ENCODE measurements at places on chromosomes 16 and 17.

- no peak for DNase-seq
Measured at GRCh38 chr17:67635681-67636080, 82.1 kb upstream of the NOL11 start.

DNA sequence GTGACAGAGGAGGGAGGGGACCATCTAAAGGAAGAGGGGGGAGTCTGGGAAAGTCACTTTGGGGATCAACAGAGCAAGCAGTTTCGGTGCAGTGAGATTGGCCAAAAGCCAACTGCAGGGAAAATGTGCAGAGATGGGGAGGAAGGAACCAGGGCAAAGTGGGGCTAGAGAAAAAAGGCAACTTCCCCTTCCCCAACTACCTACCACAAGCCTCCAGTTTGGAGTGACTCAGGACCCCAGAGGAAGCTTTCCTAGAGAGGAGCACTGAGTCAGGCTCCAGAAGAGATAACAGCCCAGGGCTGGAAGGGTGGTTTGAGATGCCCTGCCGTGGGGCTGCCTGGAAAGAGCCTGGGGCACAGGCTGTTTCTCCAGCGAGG lies 6.9 kb upstream of the CD300LD start:
- DNase-seq, result no peak

DNA sequence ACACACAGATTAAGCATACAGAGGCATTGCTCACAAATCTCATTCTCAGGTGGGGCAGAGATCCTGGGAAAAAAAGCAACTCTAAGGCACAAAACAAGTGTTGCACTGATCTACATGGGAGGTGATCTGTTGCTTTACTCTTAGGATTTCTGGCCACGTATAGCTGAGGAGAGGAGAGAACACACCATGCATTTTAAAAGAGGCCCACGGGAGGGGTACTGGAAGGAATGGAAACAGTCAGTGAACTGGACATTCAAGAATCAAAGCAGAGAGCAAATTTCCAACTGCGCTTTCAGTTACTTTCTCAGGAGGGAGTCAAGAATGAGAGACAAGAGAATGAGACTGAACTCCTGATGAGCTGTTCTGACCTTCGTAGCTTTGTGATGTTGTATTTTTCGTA lies 1105.9 kb downstream of the CDH8 start:
- DNase-seq, result no peak

DNA sequence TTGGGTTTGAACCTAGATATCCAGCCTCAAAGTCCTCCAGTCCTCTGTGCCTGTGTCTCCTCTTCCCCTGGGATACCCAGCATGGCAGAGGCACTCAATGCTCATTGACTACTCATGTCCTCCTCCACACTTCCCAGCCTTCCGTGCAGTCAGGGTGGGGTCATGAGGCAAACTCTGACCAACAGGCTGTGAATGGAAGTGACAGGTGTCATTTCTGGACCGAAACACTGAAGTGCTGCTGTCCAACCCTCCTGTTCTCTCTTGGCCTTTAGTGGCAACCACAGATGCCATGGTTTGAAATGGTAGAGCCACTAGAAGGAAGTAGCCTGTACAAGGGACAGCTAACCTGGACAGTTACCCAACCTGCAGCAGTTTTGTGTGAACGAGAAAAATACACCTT lies 46.7 kb upstream of the MAP3K14 start:
- no peak for DNase-seq

GRCh38 chr17:45703348-45703747 lies 80.8 kb upstream of the CRHR1 start:
- no peak for DNase-seq

GRCh38 chr17:61822326-61823285 lies 40.7 kb downstream of the BRIP1 start:
- DNase-seq, result no peak

DNA sequence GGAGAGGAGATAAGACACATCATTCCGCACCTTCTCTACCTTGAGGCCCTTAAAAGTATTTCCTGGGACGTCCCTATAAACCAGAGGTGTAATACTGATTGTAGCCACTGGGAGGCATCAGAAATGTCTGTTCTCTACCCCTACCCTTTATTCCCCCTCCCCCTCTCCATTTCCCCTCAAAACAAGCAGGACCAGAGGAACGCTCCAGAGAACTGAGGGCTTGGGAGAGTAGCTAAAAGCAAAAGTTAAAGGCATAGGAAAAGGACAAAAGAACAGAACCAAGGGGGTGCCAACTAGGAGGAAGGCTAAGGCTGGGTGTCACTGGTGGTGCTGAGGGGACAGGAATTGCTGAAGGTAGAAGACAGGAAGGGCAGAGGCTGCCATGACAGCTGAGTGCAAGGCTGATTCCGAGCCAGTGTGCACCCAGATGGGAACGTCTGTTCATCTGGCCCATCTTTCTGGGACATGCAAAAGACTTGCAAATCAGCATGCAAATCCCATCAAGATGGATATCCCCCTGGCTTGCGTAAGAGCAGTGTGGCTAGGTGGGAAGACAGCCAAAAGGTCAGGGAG lies 6.7 kb downstream of the CAMTA2 start:
- DNase-seq, result peak; percentile 72

GRCh38 chr17:34379868-34380267 lies 16.8 kb upstream of the CCL1 start:
- peak; percentile 79 for DNase-seq

DNA sequence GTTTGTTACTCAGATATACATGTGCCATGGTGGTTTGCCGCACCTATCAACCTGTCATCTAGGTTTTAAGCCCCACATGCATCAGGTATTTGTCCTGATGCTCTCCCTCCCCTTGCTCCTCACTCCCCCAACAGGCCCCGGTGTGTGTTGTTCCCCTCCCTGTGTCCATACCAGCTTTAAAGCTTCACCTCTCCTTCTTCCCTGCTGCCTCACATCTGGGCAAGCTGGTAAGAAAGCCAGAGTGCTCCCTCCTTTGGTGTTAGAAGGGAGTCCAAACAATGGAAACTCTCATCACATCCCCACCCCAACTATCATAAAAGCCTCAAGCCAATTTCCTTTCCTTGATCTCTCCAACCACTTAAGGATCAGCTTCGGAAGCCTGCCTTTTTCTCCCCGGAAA lies 1115.6 kb upstream of the GOT2 start:
- no peak for DNase-seq

DNA sequence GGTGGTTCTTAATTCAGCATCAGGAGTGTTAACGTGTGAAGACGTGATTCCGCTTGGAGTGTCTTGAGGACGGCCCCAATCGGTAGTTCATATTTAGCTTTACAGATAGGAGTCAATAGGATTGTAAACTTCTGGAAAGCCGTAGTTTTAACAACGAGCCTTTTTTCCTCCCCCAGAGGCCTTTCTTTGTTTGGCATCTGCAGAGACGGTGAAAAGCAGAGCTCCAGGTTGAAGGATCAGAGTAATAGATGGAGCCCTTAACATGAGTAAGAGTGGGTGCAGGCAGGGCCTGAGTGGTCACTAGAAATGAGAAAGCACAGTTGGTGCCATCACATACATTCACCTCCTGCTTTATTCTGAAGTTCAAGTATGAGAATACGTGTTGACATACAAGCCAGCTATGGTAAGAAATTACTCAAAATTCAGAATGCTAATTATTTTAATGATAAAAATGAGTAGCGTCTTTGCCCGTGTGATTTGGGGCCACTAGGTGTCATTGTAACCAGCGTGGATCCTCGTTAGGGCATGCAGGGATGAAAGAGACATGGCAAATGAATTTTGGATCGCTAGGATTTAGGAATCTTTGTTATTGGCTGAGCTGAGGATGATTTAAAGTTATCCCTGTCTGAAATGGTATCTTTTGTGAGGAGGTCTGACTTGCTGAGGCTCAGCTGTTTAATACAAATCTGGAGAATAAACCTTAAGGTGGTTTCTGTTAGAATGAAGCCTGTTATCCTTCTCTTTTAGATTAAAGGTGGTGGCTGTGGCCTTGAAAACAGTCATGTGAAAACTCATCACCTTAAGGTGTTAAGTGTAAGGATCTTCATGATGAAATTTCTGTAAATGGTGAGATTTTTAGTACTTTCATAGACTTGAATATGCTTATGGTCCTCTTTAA lies 18.6 kb downstream of the PRCD start:
- peak; percentile 38 for DNase-seq

DNA sequence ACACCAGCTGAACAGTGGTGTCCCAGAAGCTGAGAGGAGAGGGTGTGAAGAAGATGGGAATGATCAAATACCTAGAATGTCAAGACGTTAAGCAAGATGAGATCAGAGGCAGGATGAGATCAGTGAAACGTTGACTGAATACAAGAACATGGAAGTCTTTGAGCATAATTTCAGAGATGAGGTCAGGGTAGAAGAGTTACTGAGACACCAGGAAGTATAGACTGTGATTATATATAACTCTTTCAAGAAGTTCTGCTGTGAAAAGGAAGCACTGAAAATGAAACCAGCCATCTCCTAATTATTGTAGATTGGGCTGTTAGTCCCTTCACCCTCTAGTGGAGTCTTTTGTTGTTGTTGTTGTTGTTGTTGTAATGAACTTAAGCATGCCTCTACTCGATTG lies 9.1 kb downstream of the SHCBP1 start:
- peak; percentile 5 for DNase-seq

GRCh38 chr16:79076047-79076767 lies 524.3 kb downstream of the MAF start:
- DNase-seq, result peak; percentile 65

DNA sequence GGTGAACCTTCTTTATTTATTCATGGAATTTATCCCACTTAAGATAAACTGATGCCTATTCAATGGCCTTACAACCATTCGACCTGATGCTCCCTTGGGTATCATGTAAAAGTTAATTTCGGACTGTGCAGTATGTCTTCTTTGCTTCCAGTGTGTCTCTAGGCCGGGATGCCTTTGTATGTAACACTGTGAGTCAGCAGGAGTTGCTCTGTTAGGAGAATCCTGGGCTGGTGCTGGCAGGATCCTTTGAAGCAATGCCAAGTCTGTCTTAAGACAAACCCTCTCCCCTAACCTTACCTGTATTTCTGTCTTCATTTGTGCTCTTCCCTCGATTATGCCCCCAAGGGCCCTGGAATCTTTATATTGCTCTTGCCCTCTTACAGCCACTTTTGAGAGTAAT lies 37.9 kb upstream of the ABCA8 start:
- no peak for DNase-seq

GRCh38 chr17:76968707-76969597 lies 100.7 kb downstream of the MGAT5B start:
- peak; percentile 3 for DNase-seq

DNA sequence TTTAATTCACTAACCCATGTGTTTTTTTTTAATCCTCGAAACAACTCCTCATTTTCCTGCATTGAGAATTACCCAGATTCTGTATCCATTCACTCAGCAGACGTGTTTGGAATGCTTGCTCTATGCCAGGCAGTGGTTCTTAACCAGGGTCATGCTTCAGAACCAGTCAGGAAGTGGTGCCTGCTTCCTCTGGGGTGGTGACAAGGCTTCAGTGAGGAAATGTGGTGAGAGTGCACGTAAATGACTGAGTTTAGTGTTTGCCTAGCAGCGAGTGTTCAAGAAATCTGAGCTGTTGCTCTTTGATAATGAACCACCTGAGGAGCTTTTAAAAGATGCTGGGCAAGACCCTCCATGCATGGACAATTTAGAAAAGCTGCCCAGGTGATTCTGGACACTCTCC lies 9.9 kb downstream of the ZFP90 start:
- no peak for DNase-seq

DNA sequence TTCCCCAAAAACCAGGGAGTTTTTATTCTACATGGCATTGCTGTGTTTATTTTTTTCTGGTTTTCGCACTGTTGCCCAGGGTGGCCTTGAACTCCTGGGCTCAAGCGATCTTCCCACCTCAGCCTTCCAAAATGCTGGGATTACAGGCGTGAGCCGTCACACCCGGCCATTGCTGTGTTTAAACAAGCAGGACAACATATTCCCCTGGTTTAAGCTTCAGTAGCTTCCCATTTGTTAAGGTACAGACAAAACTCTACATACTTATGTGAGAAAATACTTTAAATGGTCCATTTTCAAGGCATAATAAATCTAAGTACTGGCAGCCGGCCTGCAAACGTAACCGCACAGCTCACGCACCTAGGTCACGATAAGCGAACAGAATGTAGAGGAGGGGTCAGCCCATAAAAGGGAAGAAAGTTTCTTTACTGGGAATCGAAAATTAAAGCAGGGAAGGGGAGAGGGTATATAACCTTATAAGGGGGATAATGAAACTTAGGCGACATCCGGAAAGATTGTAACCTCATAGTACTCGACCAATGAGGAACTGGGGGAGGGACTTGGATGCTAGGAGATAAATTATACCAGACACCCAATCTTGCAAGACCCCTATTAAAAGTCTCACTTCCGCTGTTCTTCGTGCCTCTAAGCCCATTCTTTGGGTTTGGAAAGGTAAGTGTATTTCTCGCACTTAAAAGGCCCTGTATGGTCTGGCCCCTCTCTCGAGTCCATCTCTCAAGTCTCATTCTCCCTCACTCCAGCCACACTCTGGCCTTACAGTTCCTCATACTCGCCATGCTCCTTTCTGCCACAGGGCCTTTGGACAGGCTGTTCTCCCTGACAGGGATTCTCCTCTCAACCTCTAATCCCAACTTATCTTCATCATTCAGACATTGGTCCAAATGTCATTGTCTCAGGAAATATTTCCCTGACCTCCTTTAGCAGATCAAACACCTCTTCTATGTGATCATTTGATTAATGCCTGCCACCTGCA lies 59.2 kb downstream of the TEX14 start:
- no peak for DNase-seq
